Omental fat pad (tissue), 4 donors: ENCODE measurements at places on chromosomes 16 and 17.

DNA sequence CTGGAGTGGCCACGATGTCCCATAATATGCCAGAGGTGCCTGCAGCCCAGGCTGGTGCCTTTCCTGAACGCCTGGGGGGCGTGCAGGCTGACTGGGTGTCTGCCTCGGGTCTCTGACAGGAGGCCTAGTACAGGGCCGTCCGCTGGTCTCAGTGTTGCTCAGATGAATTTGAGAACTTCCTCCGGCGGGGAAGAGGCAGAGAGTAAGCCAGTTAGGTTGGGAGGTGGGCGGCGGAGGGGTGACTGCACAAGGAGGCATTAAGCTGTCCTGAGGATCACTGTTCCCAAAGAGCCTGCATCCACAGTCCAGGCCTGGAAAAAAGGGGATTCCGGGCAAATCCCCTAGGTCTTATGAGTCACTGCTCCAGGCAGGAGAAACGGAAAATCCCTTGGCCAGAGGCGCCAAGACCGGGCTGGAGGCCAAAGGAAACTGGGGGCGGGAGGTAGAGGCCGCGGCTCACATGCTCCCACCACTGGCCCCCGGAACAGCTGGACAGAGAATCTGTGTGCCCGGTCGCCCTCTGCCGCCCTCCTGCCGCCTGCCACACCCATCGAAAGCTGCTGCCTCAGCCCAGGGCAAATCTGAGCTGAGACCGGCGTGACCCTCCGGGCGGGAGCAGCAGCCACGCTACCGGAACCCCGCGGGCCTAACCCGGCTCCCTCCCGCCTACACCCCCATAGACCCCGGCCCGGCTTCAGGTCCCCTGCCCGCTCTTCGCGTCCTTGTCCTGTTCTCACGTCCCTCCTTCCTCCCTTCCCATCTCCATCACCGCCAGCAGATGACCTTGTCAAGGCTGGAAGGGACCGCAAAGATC, 1.2 kb downstream of the TRIM47 start:
- peak; percentile 93 for DNase-seq

GRCh38 chr16:69064764-69065313, 40.6 kb upstream of the HAS3 start:
- DNase-seq = no peak

DNA sequence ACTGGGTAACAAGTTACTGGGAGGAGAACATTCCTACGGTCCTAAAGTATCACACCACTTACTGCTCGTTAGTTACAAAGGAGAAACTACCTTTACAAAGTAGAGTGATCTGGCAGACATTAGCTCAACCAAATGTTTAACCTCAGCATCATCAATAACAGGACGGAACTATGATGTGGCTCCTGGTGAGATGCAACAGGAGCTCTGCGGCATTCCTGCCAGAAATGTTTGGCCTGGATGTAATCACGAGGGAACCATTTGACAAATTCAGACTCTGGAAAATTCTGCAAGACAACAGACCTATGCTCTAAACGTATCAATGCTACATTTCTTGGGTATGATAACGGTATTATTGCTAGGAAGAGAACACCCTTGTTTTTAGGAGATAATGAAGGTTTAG, 80.4 kb downstream of the MRM3 start:
- no peak for DNase-seq

DNA sequence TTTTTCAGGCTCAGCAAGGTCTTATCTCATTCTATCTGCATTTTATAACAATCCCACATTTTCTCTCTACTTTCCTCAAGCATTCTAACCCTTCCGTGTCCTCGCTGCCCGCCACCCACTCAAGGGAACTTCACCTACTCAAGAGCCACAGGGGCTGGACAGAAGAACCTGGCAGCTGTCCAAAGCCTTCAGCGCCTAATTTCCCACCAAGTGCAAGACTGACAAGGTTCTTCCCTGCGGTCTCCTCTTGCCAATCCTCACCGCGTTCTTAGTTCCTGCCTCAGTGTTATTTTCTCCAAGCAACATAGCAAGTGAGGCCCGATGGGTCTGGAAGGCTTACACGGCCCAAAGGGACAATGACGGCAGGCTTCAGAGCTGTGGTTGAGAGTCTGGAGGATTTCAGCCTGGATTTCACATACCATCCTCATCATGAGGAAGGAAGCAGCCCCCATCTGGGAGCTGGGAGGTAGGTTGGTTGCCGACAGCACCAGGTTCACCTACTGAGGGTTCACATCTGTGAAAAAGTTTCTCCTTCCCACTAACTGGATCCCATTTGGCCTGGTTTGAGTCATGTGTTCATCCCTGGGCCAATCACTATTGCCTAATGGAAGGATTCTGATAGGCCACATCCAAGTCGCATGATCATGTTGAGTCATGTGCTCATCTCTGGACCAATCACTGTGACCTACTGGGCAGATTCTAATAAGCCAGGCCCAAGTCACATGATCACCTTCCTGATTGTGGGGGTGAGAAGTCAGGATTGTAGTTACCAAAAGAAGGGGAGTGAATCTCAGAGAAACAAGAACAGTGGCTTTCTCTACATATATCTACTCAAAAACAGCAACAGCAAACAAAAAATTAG, 108.2 kb downstream of the N4BP1 start:
- DNase-seq = no peak

DNA sequence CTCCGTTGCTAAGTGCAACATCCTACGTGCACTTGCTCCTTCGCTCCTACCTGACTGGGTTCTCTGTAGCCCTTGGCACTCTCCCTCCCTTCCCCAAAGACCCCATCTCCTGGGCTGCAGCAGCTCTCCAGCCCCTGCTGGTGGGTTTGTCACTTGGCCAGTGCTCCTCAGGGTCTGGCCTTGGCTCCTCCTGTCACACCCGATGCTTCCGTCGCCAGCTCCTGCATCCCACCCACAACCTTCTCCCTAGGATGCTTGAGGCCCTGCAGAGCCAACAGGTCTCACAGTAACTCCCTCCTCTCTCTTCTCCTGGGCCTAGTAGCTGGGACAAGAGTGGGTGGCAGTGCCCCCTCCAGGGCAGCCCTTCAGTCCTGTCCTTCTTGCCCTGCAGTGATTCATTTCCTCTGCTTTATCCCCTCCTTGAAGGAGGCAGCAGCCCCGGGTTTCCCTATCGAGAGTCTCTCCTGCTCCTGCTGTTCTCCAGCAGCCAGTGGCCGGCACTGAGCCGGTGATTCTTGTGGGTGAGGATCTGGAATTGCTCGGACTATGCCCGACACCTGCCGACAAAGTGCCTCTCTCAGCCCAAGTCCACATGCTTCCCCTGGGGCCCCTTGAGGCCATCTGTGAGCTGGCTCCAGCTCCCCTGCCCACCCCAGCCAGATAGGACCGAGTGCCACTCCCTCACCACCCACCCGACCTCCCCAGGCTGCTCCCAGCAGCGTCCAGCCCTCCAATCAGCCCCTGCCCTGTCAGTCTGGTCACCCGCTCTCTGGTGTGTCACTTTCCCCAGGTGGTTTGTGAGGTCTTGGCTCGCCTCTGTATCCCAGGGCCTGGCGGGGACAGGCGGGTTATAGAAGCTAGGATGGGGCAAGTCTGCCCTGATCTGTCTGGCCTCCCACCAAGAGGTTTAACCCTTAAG, 3.8 kb downstream of the LITAFD start:
- DNase-seq = no peak

DNA sequence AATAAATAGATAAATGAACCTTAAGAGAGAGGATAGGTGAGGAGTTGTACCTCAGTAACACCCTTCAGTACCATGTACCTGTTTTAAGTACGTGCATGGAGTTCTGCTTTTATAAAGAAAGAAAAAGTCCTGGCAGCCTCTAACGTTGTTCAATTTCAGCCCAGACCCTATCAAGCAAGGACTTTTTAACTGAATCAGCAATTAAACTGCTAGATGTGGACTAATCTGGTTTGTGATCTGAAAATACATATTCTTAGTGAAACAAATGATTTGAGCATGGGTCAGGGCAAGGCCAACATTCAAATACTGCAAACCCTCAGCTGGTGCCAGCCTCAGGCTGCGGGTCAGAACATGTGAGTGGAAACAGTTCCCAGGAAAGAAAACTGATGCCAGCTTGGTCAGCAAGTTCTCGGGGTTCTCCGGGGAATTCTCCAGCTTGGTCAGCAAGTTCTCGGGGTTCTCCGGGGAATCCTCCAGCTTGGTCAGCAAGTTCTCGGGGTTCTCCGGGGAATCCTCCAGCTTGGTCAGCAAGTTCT, 84.5 kb downstream of the MRM3 start:
- no peak for DNase-seq

DNA sequence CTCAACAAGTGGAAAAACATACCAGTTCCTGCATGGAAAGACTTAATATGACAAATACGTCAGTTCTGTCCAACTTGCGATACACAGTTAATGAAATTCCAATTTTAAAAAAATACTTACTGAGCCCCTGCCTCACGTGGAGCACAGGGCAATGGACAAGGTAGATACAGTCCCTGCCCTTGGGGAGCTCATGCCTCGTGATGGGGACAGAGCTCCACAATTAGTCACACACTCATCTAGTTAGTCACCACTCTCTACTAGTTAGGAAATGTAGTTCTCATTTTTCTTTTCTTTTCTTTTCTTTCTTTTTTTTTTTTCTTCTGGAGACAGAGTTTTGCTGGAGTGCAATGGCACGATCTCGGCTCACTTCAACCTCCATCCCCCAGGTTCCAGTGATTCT, 74.7 kb upstream of the CDH5 start:
- no peak for DNase-seq

GRCh38 chr16:85898521-85899442, at the start of gene IRF8:
TSS of gene IRF8 (plus strand) at chr16:85899162. CDS start at chr16:85903016, 3,854 bp downstream.
- no peak for DNase-seq

- no peak for DNase-seq
These were observed 89.0 kb downstream of the SYCE1L start for GRCh38 chr16:77288222-77288621.

DNA sequence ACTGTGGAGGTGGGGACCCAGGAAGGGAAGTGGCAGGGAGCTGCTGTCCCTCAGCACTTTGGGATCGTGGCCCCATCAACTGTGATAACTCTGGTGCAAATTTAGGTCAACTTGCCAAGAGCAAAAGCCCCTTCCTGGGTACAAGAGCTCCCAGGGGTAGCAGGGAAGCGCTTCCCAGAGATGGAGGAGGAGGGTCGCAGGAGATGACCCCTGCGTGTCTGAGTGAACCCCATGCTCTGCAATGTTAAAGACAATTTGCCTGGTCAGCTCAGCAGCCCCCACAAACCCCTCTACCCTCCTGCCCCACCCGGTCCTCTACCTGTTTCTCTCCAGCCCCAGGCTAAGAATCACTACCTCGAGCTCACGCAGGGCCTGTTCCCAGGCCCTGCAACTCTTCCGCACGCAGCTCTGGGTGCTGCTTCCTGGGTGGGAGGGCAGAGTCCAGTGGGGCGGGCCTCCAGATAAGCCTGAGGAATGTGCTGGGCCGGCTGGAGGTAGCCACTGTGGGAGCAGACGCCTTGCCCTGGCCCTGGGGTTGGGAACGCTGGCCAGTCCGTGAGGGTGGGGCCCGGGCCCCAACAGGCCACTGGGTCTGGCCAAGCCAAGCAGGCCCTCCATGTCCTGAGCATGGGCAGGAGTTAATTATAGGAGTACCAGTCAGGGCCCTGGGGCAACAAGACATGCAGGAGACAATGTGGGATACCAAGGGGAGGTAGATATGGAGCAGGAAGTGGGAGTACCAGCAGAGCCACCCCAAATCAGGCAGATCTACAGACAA, 6.1 kb downstream of the DOK4 start:
- DNase-seq = no peak
